ENCODE measurements at places on chromosomes 5 and 9.

- no peak for DNase-seq
These were observed 313.9 kb upstream of the TLE4 start for GRCh38 chr9:79257790-79258351.

- DNase-seq, result no peak
These were observed 94.9 kb downstream of the HTR4 start for GRCh38 chr5:148559461-148559860.

DNA sequence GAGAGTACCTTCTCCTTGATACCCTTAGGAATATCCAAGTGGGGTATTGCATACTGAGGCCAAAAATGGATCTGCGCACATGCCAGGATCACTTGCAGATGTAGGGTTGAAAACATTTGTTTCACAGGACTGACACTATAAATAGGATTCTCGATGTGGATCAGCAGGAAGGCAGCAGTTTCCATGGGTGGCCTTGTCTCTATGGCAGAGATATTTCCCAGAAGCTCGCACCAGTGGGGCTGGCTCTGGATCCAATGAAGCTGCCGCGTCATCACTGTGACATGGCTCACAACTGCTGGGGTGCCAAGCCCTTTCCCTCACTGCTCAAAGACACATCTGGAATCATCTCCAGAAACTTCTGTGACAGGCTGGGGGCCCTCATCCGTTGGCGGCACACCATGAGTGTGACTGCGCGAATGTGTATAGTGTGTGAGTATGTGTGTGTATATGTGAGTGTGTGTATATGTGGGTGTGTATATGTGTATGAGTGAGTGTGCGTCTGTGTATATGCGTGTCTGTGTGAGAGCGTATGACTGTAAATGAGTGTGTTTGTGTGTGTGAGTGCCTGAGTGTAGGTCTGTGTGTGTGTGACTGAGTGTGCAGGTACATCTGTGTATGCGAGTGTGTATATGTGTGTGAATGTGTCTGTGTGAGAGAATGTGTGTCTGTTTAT is 182.5 kb downstream of the GAS1 start:
- DNase-seq, result no peak

GRCh38 chr9:78213712-78214111 is 22.2 kb upstream of the CEP78 start:
- DNase-seq, result no peak

DNA sequence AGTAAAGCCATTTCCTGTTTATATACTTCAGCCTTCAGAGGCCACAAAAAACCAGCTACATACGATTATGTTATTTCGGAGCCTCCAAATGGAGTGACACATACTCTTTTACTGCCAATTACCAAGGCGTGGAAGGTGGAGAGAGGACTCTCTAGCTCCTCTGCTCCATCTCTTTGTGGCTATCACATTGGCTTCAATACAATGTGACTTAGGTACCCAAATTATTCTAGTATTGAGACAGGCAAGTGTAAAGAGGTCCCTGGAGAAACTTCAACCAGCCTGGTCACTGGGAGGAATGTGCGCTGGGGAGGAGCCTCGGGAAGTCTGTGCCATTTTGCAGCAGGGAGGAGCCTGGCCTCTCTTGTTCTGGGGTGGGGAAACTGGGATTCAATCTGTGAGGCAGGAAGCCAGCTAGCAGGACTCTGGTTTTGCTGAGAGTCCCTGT is 85.8 kb upstream of the TAS2R1 start:
- DNase-seq, result no peak

- DNase-seq, result no peak
These were observed 241.4 kb downstream of the FSTL4 start for GRCh38 chr5:133370904-133371303.

GRCh38 chr5:179564526-179564925 is 14.2 kb downstream of the RUFY1 start:
- DNase-seq, result no peak

DNA sequence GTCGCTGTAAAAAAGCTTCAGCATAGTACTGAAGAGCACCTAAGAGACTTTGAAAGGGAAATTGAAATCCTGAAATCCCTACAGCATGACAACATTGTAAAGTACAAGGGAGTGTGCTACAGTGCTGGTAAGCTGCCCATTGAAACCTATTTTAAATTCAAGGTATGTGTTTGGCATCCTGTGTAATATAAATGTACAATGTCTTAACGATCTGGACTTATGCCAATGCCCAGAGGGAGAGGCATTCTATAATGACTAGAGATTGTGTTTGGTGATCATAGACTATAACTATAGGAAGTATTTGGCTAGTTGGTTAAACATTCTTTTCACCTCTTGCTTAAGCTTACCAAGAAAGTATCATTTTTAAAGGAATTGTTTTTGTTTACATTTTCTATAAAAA is 95.7 kb downstream of the INSL6 start:
- DNase-seq, result no peak

DNA sequence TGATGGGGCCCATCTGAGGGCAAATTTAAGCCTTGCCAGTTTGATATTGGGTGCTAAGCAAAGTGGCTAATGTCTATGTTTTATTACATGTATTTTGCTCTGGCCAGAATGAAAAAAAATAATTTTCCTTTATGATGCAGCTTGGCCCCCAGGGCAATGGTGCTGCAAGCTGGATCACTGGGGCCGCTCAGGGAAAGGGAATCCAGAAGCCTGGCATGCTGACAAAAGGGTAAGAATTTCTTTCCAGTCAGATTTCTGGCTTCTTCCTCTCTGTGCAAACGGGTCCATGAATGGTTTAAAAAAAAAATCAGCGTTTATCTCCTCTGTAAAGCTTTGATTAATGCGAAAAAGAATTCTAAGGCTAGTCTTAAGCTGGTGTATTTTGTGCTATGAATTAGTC is 138.4 kb downstream of the MAPKAP1 start:
- DNase-seq, result no peak
